ENCODE measurements at places on chromosomes 1 and 21. TPM values are rescaled to one million over a fixed set of nuclear protein-coding genes. Genes with fewer than 3 reads are reported as not detected.

Gene PAQR6
- total RNA-seq, result 6.5 TPM

Gene MCOLN3
- total RNA-seq, result 6.4 TPM

Gene GREM2
- total RNA-seq, result 0.17 TPM

Gene ACTL8
- total RNA-seq, result 0.80 TPM

Gene KCNQ4
- total RNA-seq, result 3.3 TPM

Gene IGSF21
- total RNA-seq, result 28.0 TPM

Gene SLC30A10
- 0.26 TPM for total RNA-seq

Gene GBP7
- not detected for total RNA-seq

Gene LCE1C
- total RNA-seq, result not detected

Gene LCE1B
- not detected for total RNA-seq

Gene LMX1A
- total RNA-seq, result not detected

Gene ITGB2
- 1.5 TPM for total RNA-seq

Gene KCNH1
- total RNA-seq, result 0.17 TPM

All from WTC11 (cell line).